ENCODE measurements at places on chromosomes 6 and 20.

- peak; percentile 29 for DNase-seq
Observed at GRCh38 chr6:34656378-34657036, 40.1 kb downstream of the ILRUN start.

- DNase-seq: no peak
Observed at GRCh38 chr6:17712576-17712975, 5.9 kb upstream of the NUP153 start.

GRCh38 chr6:100472674-100473073 lies 8.0 kb upstream of the SIM1 start:
- DNase-seq: no peak

GRCh38 chr6:42406306-42407280 lies 45.1 kb downstream of the TRERF1 start:
- no peak for DNase-seq

DNA sequence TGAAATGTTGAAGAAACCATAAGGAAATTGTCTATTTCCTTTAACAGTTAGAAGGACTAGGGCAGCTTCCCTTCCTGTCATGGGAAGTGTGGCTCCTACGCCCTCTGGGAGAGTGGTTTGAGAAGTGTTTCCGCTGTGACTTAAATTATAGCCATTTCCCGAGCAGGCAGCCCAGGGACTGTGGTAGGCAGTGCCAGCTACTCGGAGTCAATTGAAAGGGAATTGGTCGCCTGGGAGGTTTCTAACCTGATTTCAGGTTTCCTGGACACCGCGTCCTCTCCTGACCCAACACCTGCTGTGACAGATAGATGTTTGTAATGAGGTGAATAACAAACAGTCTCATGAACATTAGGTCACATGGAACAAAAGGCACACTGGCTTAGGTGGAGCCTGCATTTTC lies 256.1 kb upstream of the PLCB4 start:
- no peak for DNase-seq

GRCh38 chr6:119535332-119535731 lies 185.8 kb upstream of the MAN1A1 start:
- DNase-seq: no peak

GRCh38 chr20:62143081-62143956 lies at the start of the genes PSMA7 and SS18L1:
TSS of gene PSMA7 (minus strand) at chr20:62143394. CDS start at chr20:62143303, 91 bp downstream.
TSS of gene SS18L1 (plus strand) at chr20:62143769. CDS start at chr20:62143821, 52 bp downstream.
- peak; percentile 86 for DNase-seq

GRCh38 chr6:10518557-10519407 lies 2.4 kb upstream of the GCNT2 start:
- DNase-seq: no peak

DNA sequence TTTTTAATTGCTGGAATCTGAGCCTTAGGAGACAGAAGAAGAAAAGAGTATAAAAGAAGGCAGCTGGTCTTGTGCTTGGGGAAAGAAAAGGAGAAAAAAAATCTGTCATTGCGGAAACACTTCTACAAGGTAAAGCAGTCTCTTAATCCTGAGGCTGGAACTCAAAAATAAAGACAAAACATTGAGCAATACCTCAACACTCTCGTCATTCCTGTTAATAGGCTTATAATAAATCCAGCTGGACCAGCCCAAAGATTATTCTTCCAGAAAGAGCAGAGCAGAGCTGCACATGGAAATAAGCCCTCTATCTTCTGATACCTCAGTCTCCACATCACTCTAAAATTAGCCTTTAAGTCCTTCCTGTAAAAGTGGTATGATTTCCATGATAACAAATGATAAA lies 62.0 kb upstream of the HIVEP1 start:
- DNase-seq: no peak

DNA sequence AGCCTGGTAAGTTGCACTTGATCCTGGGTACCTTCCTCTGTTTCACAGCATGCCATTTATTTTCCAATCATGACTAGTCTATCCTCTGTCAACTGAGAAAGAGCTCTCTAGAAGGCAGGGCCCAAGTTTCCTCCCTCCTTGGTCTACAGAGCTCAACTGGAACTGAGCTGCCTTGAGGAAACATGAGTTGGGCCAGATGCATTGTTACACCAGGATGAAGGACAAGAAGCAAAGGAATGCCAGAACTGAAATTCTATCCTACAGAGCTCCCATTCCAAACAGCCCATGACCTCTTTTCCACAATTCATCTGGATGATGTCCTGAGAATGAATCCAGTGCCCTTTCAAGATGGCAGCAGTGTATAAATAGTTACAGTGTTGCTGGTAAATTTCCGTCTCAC lies 66.7 kb upstream of the E2F3 start:
- no peak for DNase-seq

DNA sequence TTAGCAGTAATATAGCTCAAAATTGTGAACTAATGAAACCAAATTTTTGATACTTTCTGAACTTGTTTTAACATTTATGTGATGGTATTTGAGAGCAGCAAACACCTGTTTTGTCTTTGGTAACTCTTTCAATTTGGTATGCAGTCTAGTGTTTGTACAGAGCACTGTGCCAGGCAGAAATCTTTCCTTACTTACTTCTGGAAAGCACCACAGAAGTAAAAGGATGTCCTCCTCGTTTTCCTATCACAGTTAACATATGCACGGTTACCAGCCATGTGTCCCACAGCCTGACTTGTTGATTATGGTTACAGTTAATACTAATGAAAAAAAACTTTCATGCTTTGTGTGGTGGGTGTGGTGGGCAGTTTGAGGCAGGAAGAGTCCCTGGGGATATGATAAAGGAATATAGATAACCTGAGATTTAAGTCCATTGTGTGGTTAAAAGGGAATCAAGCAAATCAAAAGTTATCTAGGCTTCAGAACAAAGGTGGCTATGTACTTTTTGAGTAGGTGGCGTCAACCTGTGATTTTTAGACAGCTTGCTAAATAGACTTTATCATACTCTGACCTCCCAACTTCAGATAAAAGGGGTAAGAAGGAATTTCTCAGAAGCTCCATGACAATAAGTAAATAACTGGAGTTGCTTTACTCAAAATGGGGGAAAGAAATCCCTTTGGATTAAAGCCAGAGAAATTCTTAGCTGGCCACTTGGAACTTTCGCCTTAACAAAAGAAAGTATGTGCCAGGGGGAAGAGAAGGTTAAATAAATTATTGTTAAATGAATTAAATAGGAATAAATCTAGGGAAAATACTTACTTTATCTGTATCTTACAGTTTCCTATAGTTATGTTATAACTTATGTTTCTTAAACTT lies 20.1 kb upstream of the COL10A1 start:
- DNase-seq: no peak

DNA sequence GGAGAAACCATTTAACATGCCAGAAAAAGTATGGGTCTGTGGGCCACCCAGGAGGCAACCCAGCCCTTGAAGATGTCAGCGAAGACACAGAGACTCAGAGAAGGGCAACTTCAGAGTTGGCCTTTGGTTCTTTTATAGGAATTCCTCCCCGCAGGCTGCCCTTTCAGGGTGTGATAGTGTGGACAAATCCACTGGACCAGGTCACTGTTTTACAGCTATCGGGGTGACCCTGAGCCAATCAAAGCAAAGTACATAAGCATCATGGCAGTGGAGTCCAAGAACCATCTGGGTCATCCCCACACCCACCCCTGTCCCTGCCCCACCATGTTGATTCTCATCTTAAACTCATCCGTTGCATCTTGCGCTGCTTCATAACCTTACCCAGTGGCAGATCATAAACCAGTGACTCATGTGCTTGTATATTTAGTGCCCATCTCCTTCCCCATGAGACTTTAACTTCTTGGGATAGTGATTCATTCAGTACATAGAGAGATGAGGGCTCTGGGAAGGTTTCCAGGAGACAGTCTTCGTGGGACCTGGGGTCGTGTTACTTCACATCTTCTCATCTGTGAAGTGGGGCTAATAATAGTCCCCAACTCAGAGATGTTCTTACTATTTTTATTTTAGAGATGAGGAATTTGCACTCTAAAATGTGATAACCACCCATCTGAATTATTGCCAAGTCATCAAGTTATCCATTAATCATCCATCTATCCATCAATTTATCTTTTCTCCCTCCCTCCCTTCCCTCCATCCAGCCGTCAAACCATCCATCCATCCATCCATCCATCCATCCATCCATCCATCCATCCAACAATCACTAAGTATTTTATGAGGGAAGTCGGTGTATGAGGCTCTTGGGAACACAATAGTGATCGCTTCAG lies 51.0 kb downstream of the EDN3 start:
- no peak for DNase-seq

DNA sequence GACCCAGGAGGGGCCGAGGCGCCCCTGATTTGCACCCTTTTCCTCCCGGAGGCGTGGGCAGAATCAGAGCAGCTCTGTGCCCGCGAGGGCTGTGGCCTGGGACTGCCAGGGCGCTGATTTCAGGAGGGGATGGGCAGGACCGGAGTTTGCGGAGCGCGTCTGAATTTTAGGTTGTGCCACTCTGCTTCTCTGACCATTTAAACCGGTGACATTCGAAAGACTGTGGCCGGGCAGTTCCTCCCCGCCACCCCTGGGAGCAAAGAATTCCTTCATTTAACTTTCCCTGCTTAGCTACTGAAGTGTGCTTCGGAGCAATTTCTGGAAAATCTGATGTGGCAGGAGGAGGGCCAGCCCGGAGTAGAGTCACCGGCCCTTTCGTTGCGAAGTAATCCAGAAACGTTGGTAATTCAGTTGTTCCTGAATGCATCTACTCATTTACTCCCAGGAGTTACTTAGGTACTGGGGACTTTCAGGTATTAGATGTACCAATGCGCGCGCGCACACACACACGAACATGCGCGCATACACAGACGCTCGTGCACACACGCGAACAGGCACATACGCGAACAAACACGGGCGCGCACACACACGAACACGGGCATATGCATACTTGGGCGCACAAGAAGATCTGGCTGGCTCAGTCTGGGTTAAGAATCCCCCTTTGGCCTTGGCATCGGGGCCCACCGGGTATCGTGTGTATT lies 568 bp downstream of the CCDC170 start:
- DNase-seq: peak; percentile 11

DNA sequence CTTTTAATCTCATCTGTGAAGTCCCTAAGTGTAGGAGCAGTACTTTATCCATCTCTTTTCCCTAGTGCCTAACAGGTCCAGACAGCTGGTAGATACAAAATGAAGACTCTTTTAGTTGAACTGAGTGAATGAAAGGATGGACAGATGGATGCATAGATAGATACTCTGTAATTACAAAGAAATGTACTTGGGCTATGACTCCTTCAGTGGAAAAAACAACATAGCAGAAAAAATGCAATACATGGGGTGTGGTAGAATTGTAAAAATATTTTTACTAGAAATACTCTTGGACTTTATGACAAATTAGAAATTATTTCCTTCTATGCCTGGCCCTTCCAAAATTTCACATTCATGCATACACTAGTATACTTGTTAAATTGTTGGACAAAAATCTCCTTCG lies 29.3 kb downstream of the KCNQ5 start:
- no peak for DNase-seq

GRCh38 chr6:126341126-126341525 lies 1.2 kb downstream of the CENPW start:
- DNase-seq: no peak

DNA sequence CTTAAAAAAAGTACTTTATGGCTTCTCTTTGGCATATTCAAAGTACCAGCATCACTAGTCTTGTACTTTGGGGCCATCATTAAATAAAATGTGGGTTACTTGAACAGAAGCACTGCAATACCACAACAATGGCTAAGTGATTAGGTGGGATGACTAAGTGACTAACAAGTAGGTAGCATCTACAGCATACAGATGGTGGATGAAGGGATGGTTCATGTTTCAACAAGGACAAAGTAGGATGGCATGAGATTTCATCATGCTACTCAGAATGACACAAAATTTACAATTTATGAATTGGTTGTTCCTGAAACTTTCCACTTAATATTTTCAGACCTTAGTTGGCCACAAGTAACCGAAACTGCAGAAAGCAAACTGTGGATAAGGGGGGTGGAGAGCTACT lies 7.7 kb downstream of the MPC1 start:
- DNase-seq: no peak

DNA sequence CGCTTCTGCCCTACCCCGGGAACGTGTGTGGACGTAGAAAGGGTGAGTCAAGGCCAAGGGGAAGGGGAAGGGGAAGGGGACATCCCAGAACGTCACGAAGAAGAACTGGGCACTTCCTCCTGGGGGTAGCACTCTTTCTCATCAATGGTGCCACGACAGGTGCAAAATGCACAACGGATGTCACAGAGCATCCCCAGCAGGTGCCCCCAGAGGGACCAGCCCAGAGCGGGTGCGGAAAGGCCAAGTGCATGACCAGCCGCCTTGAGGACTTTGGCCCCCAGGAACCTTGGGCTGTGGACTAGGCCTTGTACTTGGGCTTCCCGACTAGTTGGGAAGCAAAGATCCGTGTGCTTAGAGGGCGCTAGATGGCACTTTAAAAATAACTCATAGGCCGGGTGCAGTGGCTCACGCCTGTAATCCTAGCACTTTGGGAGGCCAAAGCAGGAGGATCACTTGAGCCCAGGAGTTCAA lies 12.1 kb upstream of the SRC start:
- DNase-seq: no peak

DNA sequence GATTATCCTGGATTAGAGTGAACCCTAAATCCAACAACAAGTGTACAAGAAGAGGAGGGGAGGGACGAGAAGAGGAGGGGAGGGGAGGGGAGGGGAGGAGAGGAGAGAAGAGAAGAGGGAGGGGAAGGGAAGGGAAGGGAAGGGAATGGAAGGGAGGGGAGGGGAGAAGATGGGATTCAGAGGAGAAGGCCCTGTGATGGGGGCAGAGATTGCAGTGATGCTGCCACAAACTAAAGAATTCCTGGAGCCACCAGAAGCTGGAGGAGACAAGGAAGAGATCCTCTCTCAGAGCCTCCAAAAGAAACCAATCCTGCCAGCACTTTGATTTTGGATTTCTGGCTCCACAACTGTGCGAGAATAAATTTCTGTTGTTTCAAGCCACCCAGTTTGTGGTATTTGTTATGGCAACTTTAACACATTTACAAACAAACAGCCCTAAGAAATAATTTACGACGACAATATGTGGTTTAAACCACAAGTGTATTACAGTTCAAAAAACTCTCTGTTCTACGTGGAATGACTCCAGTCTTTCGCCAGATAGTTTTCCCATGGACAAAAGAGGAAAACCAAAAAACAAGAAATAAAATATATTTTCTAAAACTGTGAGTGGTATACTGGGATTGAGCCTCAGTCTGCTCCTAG lies 235.4 kb downstream of the HDGFL1 start:
- no peak for DNase-seq

DNA sequence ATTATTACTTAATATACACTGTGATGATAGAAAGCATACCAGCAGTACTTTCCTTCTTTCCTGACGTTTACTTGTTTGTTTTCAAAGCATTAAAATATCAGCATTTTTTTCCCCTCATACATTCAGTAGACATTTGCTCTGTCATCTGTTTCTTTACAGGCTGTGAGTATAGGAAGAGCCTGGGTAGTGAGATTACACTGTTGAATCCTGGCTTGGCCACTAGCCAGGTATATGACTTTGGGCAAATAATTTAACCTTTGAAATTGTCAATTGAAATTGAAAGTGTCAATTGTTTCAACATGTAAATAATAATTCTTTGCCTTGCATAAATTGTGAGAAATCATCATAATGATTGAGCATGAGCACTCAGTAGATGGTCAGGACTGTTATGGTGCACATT lies 336.2 kb downstream of the CDKAL1 start:
- no peak for DNase-seq

DNA sequence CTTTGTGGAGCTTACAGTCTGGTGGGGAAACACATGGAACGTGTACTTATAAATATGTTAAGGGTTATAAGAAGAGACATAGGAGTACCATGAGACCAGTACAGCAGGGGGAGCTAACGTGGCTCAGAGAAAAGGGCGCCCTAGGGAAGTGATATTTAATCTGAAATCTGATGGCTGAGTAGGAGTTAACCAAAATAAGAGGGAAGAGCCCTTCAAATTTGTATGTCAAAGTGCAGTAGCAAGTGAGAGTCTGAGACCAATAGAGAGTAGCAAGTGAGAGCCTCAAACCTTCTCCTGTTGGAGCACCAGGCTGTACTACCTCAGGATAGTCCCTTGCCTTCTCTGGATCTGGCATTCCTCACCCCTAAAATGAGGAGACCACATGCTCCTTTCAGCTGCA lies 6.1 kb upstream of the PKIG start:
- DNase-seq: no peak

Data from central memory CD4-positive, alpha-beta T cell (primary cell).